ENCODE measurements at places on chromosomes 2 and 18.
A peak's percentile ranks its signal among the peaks of the same experiment; 100 is the strongest.

DNA sequence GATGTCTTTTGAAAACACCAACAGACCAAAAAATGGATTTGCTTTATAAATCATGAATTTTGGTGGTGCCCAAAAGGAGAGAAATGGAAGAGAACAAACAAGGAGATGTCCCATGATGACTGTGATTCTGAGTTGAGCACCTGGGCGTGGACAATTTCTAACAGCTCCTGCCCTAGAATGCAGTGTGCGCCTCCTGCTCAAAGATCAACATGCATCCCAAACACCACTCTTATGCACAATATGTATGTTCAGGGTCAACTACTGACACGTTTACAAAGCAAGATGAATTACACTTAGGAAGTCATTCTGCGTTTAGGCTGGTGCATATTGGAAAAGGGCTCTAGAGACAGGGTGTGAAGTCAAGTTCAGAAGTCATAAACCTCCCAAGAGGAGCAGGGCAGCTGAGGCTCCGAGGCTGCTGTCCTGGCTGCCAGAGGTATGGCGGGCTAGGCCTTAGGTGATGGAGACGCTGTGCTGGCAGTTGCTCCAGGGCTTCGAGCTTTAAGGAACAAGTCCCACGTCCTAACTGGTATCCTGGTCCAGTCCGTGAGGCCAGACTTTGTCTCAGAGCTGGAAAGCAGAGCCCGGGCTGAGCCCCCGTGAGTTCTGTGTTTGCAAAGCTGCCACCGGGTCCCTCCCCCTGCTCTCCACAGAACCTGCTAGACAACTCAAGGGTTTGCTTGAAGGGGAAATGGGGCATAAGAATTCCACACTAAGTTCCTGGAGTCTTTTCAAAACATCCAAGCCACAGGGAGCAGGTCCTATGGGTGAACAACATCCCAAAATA lies 74.0 kb downstream of the ZNF516 start:
- no peak for DNase-seq

DNA sequence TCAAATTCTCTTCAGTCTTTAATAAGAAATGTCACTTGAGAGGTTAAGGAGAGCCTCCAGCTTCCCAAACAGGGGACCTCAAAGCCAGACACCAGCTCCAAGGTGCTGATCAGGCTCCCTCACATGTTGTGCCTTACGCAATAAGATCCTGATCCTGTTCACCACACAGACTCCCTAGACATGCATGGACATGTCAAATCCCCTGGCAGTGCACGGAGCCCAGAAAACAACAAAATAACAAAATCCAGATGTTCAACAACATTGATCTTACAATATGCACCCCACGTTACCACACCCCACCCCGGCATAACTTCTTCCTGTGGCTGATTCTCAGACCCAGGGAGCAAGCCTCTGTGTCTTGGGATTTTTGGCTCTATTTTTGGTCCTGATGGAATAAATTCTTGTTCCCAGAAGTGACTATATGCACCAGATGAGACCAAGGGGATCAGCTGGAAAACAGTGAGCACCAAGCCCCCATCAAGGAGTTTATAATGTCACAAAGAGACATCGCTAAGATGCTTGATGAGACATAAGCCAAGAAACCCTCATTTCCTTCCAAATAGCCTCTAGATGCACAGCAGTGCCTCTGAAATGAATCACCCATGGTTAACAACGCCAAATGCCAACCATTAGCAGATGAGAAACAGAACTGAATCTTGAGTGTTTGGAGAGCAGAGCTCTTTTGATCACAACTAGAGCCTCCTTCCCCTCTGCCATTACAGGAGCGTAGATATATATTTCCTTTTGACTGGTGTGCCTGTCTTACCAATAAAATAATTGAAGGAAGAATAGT lies 198.2 kb downstream of the PRKCE start:
- DNase-seq, result peak; percentile 85

DNA sequence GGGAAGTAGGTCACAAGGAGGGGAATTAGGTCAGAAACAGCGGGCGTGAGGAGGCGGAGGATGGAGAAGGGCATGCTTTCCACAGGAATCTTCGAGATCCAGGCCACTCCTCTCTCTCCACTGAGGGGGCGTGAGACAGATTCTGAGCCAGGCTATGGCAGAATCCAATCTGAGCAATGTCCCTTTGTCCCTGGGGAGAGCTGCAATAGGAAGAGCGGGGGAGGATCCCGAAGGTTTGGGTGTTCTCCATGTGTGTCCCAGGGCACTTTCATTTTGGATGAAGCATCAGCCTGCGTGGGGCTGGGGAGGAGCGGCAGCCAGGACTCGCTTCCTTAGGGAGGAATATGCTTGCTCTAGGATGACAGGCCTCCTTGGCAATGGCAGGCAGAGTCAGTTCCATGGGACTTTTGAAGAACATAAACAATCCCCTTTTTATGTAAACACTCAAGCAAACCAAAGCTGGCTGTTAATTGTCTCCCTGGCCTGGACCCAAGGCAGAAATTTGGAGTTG lies 84.0 kb downstream of the LIPG start:
- no peak for DNase-seq

DNA sequence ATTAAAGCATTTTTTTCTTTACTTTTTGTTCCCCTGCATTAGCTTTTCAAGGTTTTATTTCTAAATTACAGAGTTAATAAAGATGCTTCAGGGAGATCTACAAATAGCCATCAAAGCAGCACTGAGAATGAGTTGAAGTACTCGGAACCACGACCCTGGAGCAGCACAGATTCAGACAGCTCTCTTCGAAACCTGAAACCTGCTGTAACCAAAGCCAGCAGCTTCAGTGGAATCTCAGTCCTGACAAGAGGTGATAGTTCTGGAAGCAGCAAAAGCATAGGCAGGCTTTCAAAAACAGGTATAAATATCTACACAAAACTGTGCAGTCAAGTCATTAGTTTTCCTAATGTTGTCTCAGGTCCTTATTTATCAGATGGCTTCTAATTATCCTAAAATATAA lies 102.8 kb upstream of the UBXN4 start:
- no peak for DNase-seq

GRCh38 chr18:27226556-27227075 lies 41.5 kb upstream of the CHST9 start:
- DNase-seq, result no peak
